ENCODE measurements at places on chromosomes 4 and X. TPM values are rescaled to one million over a fixed set of nuclear protein-coding genes. Genes with fewer than 3 reads are reported as not detected.

The PCDH10 gene
- total RNA-seq: 0.33 TPM

The FABP2 gene
- not detected for total RNA-seq

DNA sequence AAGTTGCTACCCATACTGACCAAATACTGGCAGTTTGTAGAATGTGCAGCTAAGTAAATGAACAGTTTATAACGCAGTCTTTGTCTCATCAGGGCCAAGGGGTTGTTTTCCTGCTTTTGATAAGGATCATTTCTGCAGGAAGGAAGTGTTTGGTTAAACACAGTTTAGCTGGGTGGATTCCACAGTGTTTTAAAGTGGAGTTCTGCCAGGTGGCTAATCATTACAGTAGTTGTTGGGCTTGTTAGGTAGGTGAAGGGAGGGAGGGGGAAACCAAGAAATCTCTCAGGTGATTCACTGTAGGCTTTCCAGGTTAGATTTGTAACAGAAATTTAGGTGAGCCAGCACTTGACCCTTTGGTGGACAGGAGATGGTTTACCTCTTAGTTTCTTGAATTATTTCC lies 58.1 kb downstream of the FNIP2 start:
- no peak overlapping the region for H3K4me3 ChIP-seq
- H3K36me3 ChIP-seq: no peaks in the 10 kb centered on the region
- no peak for DNase-seq
- H3K4me1 ChIP-seq: no peaks in the 10 kb centered on the region

GRCh38 chrX:108439426-108439942 lies at the start of gene COL4A5:
TSS of gene COL4A5 (plus strand) at chrX:108439838. CDS start at chrX:108440126, 288 bp downstream.
- no peaks in the 10 kb centered on the region for H3K36me3 ChIP-seq
- H3K4me1 ChIP-seq: no peaks in the 10 kb centered on the region
- peak within 1 kb of the TSS; percentile 57 for H3K27ac ChIP-seq
- H3K27me3 ChIP-seq: no peaks in the 10 kb centered on the region
- peak within 1 kb of the TSS; percentile 54 for H3K4me3 ChIP-seq

DNA sequence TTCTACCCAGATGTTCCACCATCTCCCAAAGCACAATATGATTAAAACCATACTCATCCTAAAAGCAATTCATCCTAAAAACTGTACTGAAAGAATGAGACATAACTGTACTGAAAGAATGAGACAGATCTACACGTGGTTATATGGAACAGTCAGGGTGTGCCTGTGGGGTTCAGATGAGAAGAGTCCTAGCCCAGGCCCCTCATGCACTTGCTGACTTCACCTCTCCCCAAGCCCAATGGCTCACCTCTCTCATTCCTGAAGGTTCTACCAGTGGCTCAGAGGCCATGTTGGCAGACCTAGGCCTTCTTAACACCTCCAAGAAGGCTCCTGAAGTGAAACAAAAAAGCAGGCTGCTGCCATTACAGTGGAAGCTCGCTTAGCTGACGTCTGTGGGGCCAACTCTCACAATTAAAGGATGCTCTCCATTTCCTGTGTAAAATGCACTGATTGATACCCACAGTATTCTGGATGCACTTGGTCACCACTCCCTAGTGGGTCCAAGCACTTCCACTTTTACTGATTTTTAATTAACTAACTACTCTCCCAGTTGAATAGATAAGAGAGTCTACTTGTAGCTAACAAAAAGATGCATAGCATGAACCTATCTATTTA lies 3.8 kb downstream of the PLAC1 start:
- H3K27ac ChIP-seq: no peak overlapping the region
- no peak for DNase-seq
- H3K4me1 ChIP-seq: no peaks in the 10 kb centered on the region
- H3K27me3 ChIP-seq: peaks cover 57% of the 10 kb centered on the region
- H3K4me3 ChIP-seq: no peak overlapping the region
- no peaks in the 10 kb centered on the region for H3K36me3 ChIP-seq

- H3K4me3 ChIP-seq: no peak overlapping the region
- no peak for DNase-seq
- H3K27ac ChIP-seq: no peak overlapping the region
- H3K27me3 ChIP-seq: no peaks in the 10 kb centered on the region
- H3K4me1 ChIP-seq: no peaks in the 10 kb centered on the region
Observed at GRCh38 chr4:13461191-13461905, 22.8 kb downstream of the RAB28 start.

GRCh38 chrX:19695884-19696283 lies 180.6 kb upstream of the MAP3K15 start:
- H3K27me3 ChIP-seq: peaks cover 32% of the 10 kb centered on the region
- no peak overlapping the region for H3K27ac ChIP-seq
- H3K4me1 ChIP-seq: no peaks in the 10 kb centered on the region
- H3K36me3 ChIP-seq: no peaks in the 10 kb centered on the region
- H3K4me3 ChIP-seq: no peak overlapping the region

Data from breast epithelium (tissue), 4 donors.